ENCODE measurements at places on chromosomes 2 and 18.
A peak's percentile ranks its signal among the peaks of the same experiment; 100 is the strongest.

- DNase-seq, result no peak
These were observed 364.5 kb upstream of the LINC00305 start for GRCh38 chr18:64513401-64513800.

- no peak for DNase-seq
These were observed 32.7 kb downstream of the ZFP36L2 start for GRCh38 chr2:43193652-43194120.

GRCh38 chr18:6885992-6886796, 156.7 kb downstream of the ARHGAP28 start:
- no peak for DNase-seq

GRCh38 chr2:23524261-23524706, 139.3 kb downstream of the KLHL29 start:
- DNase-seq, result peak; percentile 67

- no peak for DNase-seq
These were observed 29.6 kb upstream of the IL37 start for GRCh38 chr2:112881217-112881985.

GRCh38 chr18:10350661-10351060, 103.8 kb upstream of the APCDD1 start:
- no peak for DNase-seq

DNA sequence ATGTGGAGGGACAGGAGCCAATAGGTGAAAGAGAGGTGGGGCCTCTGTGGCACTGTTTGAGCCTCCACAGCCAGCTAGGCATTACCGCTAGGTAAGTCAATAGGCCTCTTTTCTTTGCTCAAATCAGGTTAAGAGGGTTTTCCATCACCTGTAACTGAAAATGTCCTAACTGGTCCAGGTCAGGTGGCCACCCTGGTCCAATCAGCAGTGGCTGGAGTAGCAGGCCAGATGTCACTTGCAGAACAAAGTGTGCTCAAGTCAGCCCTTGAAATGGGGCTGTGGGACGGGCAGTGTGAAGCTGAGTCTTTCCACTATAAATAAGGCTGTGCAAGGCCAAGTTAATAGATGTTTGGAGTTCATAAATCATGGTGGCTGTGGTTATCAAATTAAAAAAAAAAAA, 20.9 kb downstream of the FBXO36 start:
- DNase-seq, result no peak

All from tibial artery (tissue), 4 donors.